ENCODE measurements at places on chromosomes 11 and 22. TPM values are rescaled to one million over a fixed set of nuclear protein-coding genes. Genes with fewer than 3 reads are reported as not detected.

DNA sequence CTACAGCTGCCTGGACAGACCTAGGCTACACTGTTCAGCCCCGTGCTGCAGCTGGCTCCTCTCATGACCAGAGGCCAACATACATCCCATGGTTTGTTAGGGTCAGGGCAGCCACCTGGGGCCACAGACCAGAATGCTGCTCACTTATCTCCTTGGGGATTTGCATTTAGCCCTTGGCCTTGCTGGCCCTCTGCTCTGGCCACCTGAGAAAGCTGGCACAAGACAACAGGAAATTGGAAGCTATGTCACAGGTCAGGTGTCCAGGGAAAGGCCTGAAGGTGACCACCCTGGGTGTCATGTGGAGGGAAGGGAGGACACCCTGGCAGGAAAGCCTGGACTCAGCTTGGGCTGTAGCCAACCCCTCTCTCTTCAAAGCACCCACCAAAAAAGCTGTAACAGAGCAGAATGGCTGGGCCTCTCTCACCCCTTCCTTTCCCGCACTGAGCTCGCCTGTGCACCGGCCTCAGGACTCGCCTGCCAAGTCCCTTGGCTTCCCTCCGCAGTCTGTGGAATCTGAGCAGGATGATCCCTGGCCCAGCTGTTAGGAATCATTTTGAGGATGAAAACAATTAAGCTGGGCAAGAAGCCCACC lies 86.3 kb downstream of the SNX19 start:
- H3K36me3 ChIP-seq: no peaks in the 10 kb centered on the region
- H3K27ac ChIP-seq: no peak overlapping the region
- H3K4me1 ChIP-seq: no peaks in the 10 kb centered on the region
- peaks cover 12% of the 10 kb centered on the region for H3K27me3 ChIP-seq
- H3K4me3 ChIP-seq: no peak overlapping the region

- no peak overlapping the region for H3K27ac ChIP-seq
- H3K4me1 ChIP-seq: peaks cover 3% of the 10 kb centered on the region
- peaks cover 31% of the 10 kb centered on the region for H3K27me3 ChIP-seq
- no peak for DNase-seq
These were observed 43.8 kb downstream of the MAP6 start for GRCh38 chr11:75625021-75625420.

DNA sequence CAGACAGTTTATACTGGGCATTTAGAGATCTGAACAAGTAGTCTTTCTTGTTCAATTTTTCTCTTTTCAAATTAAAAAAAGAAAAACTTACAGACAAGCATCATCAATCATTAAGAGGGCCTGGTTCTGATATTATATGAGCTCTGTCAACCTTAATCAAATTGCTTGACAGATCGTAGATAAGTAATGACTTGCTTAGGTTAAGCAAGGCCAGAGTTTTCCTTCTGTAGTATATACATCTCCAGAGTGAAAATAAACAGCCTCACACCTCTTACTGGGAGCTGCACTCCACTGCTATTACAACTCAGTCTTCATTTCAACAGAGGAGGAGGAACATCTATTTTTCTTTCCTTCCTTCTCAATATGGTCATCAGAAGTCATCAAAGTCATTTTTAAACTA lies 13.5 kb downstream of the CDON start:
- no peak for DNase-seq
- H3K36me3 ChIP-seq: no peaks in the 10 kb centered on the region
- H3K27me3 ChIP-seq: peaks cover 6% of the 10 kb centered on the region
- no peak overlapping the region for H3K4me3 ChIP-seq

DNA sequence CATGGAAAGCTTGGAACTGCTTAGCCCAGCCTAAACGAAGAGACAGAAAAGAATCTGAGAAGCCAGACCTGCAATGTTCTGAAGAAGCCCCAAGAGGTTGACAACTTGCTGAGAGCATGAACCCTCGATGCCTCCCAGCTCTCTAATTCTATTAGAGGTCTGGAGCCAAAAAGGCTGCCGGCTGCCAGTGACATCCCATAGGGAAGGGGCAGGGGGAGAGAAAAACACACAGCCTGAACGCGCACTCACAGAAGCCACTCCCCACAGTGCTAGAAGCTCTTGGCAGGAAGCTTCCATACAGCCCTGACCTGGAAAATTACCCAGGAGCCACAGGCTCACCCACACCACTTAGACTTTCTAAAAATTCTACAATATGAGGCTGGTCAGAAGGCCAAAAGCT lies 18.3 kb downstream of the POLDIP3 start:
- H3K4me1 ChIP-seq: no peaks in the 10 kb centered on the region
- H3K36me3 ChIP-seq: peaks cover 26% of the 10 kb centered on the region
- no peak overlapping the region for H3K27ac ChIP-seq

GRCh38 chr11:126332221-126332711 lies 23.2 kb upstream of the ST3GAL4 start:
- H3K4me1 ChIP-seq: peaks cover 13% of the 10 kb centered on the region
- peaks cover 2% of the 10 kb centered on the region for H3K36me3 ChIP-seq
- DNase-seq: no peak
- H3K27me3 ChIP-seq: no peaks in the 10 kb centered on the region

- no peak overlapping the region for H3K4me3 ChIP-seq
- H3K36me3 ChIP-seq: no peaks in the 10 kb centered on the region
- no peaks in the 10 kb centered on the region for H3K4me1 ChIP-seq
- H3K27me3 ChIP-seq: no peaks in the 10 kb centered on the region
- no peak for DNase-seq
- no peak overlapping the region for H3K27ac ChIP-seq
These were observed 312.2 kb upstream of the MTNR1B start for GRCh38 chr11:92657226-92657625.

- peaks cover 1% of the 10 kb centered on the region for H3K4me1 ChIP-seq
- peaks cover 3% of the 10 kb centered on the region for H3K36me3 ChIP-seq
- no peak overlapping the region for H3K4me3 ChIP-seq
- H3K27ac ChIP-seq: no peak overlapping the region
- no peak for DNase-seq
- H3K27me3 ChIP-seq: peaks cover 3% of the 10 kb centered on the region
These were observed 24.6 kb downstream of the TRMU start for GRCh38 chr22:46360097-46360496.

GRCh38 chr11:13054278-13054677 lies 45.2 kb downstream of the RASSF10 start:
- no peak overlapping the region for H3K27ac ChIP-seq
- H3K36me3 ChIP-seq: no peaks in the 10 kb centered on the region
- peaks cover 6% of the 10 kb centered on the region for H3K4me1 ChIP-seq
- no peak for DNase-seq
- H3K4me3 ChIP-seq: no peak overlapping the region

The CASTOR1 gene
- total RNA-seq: 27.5 TPM

The ASCC2 gene
- total RNA-seq: 88.6 TPM

Measured in activated naive CD8-positive, alpha-beta T cell treated with anti-CD3 and anti-CD28 coated beads, Interleukin-2, amount 10 ng/mL, durations not matched to agents 7 days and 5 days (primary cell).